Hematopoietic multipotent progenitor cell treated with erythropoietin and hydrocortisone succinate and interleukin-3 and kit ligand, for 6 days (in vitro differentiated cells): ENCODE measurements at places on chromosomes 12 and 14.
A peak's percentile ranks its signal among the peaks of the same experiment; 100 is the strongest.

GRCh38 chr12:33432992-33433391 lies 6.6 kb downstream of the SYT10 start:
- DNase-seq: no peak

DNA sequence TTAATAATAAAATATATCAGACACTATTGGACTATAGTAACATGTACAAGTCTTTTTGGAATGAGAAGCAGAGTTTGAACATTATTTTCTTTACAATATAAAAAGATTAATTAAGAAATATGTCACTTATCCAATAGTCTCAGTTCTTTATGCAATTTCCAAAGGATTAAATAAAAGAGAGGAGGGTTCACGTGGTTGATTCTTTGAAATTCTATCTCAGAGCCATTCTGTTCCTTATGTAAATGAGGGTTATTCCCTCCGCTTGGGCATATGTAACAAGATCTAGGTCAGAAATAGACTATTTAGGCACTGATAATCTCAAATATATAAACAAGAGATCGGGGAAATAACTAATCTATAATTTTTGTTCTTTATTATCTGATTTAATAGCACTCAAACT lies 2.1 kb upstream of the TUBA1A start:
- DNase-seq: no peak

- no peak for DNase-seq
Observed at GRCh38 chr14:65834812-65835211, 422.3 kb downstream of the FUT8 start.

- peak; percentile 63 for DNase-seq
Observed at GRCh38 chr14:57066887-57067513, 201.7 kb downstream of the EXOC5 start.
